ENCODE measurements at places on chromosomes 16 and 17.

- DNase-seq, result no peak
Observed at GRCh38 chr17:81579821-81580321, 27.7 kb upstream of the FAAP100 start.

GRCh38 chr16:10616756-10617640, 36.6 kb upstream of the EMP2 start:
- no peak for DNase-seq

DNA sequence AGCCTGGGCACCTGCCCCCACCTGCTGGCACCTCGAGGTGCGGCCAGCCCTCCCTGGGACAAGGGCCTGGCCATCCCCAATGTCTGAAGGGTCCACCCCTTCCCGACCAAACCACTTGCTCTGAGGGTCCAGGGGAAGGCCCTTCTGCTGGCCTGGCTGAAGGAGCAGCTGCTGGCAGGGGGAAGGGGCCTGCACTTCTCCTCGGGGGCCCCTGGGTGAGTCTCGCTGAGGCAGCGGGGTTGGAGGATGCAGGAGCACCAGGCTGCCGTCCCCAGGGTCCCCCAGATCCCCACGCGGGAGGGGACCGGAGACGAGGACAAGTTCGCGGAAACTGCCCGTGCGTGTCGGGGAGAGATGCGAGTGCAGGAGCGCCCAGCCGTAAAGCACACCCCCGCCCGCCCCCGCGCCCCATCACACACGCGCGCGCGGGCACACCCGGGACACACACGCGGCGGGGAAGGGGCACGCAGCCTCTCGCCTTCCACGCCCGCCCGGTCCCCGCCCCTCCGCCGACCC, 725 bp upstream of the CACNA1H start:
- peak; percentile 37 for DNase-seq

GRCh38 chr16:86761111-86762031, 183.0 kb downstream of the FOXL1 start:
- no peak for DNase-seq

DNA sequence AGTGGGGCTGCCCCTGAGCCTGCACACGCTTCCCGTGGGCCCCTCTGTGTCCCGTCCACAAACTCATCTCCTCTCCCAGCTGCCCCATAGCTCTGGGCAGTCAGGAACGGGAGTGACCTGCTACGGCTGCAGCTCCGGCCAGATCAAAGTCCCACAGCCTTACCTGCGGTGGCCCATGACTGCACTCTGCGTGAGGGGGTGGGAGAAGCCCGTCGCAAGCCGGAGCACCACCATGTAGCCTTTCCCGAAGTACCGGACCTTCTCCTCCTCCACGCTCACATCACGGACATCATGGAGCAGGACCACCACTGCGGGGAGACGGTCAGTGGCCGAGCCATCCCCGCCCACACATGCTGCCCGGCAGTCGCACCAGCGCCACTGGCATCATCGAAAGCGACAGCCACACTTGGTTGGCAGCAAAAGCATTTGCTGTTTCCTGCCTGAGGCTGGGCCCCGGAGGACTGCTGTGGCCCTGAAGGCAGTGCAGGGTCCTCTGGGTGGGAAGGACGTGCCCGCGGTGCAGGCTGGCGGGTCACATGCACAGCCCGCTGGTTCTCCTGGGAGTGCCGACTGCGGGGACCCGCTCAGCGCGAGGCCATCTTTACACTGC, 6.2 kb downstream of the CYBC1 start:
- no peak for DNase-seq

DNA sequence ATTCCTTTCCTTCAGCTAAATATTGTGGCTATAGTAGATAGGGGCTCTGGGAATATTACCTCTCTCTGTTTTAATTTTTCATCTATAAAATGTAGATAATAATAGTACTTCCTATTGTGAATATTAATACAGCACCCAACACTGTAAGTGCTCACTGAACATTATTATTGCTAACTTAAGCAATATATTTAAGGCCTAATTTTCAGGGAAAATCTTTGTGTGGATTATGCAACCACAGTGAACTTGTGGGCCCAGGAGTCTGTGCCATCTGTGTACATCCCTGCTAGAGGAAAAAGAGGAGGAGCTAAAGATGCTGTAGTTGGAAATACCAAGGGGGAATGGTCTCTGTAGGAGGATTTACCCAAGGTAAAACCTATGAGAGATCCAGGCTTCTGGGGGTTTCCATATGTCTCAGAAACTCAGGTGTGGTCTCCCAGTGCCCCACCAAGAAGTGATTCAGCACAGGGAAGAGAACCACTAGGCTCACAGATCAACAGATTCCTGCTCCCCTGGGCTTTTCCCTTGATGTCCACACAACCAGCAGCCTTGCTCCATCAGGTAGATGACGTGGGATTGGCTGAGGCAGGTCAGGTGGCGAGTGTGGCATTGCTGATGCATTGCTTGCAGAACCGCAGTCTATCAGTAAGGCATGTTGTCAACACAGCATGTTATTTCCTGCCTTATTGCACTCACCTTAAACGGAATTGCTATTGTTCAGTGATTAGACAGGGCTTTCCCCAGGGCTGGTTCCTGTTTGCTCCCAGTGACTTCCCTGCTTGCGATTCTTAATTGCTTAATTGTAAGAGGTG, 1.6 kb upstream of the N4BP1 start:
- peak; percentile 65 for DNase-seq

- DNase-seq, result no peak
Observed at GRCh38 chr17:44920565-44920940, 5.3 kb upstream of the GFAP start.

- no peak for DNase-seq
Observed at GRCh38 chr16:66609139-66609510, 4.6 kb downstream of the CMTM3 start.

DNA sequence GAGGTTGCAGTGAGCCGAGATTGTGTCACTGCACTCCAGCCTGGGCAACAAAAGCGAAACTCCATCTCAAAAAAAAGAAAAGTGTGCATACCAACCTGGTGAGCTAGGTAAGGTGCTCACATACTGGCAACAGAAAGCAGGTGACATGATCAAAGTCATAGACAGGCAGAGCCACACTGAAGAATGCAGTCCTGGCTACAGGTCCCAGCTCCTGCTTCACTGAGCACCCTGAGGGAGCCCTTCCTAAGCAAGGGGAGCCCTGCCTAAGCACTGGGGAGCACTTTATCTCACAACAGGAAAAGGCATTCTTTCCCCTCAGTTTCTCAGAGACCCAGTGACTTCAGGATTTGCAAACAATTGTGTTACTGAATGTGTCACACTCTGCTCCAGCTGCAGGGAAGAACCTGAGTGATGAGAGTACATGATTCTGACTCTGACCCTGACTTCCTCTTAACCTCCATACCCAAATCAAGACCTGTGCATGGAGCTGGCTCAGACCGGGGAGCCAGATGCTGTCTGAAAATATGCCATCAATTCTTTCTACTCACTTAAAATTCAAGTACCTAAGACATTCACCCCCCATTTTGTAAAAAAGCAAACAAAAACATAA, 40.5 kb downstream of the ANKRD11 start:
- no peak for DNase-seq

- no peak for DNase-seq
Observed at GRCh38 chr17:76924345-76925342, 56.4 kb downstream of the MGAT5B start.

All from activated effector memory CD4-positive, alpha-beta T cell treated with Interleukin-2 at 50 U/mL for 16 hours (primary cell).